ENCODE measurements at places on chromosomes 6 and 20.

- no peak for DNase-seq
These were observed 7.8 kb downstream of the RPL10A start for GRCh38 chr6:35476004-35476403.

DNA sequence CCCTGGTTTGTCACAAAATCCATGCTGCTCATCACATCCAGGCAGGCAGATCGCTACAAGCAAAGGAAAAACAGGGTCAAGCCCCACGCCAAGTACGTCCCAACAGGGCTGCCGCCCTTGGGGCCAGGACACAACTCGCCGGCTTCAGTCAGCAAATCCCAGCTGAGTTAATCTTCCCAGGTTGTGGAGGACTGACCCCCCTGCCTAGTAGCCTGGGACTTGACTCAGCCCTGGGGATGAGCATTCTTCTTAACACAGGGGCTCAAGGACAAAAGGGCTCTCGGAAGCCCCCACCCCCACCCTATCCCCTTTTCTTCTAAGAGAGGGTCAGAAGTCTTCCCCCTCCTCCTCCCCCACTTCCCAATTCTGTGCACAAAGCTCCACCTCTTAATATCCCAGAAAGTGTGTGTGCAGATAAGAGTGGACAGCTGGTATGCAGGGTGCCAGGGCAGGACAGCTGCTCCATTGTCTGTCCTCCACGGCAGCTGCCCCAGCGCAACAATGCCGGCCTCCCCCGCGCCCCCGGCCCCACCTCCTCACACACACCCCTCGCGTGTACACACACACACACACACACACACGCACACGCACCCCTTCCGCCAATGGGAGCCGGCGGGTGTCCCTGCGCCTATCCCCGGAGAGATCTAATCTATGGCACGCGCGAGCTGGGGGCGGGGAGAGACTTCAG, 4.5 kb downstream of the DLL1 start:
- no peak for DNase-seq

- DNase-seq = no peak
These were observed 149.8 kb upstream of the AKAP12 start for GRCh38 chr6:151089978-151090377.

DNA sequence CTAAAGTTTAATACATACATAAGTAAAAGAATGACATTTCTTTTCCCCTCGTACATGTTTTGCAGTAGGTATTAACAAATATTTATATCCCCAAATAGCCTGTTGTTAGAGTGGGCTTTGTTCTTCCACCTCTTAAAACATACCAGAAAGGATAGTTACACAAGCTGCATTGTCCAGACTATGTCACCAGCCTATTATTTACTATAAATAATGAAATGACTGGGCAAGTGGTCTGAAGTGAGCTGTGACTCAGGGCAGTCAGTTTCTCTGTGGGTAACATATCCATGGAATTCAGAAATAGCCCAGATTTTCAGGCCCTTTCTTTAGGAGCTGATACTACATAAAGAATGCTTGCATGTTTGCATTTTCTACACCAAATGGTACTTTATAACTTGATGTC, 60.1 kb downstream of the FUT9 start:
- DNase-seq = no peak

GRCh38 chr6:158219228-158219627, 51.1 kb downstream of the GTF2H5 start:
- no peak for DNase-seq

Data from activated CD4-positive, alpha-beta T cell treated with anti-CD3 and anti-CD28 coated beads for 1 hour (primary cell).